ENCODE measurements at places on chromosomes 6 and 20. TPM values are rescaled to one million over a fixed set of nuclear protein-coding genes. Genes with fewer than 3 reads are reported as not detected.

Gene PLA2G7
- 38.8 TPM for total RNA-seq

Gene IMPG1
- total RNA-seq = not detected

Gene NKAIN2
- not detected for total RNA-seq

Gene BNIP5
- not detected for total RNA-seq

Gene CALHM5
- 1.9 TPM for total RNA-seq

Gene SYNJ2
- 7.2 TPM for total RNA-seq

Gene TMEM170B
- total RNA-seq = 9.2 TPM

Gene EPHA7
- total RNA-seq = 0.14 TPM

Gene SLC24A3
- total RNA-seq = 13.1 TPM

Gene GDAP1L1
- total RNA-seq = not detected

Gene SLC22A16
- 0.87 TPM for total RNA-seq

Gene GABRR1
- not detected for total RNA-seq
